ENCODE measurements at places on chromosomes 12 and 14.
A peak's percentile ranks its signal among the peaks of the same experiment; 100 is the strongest.

DNA sequence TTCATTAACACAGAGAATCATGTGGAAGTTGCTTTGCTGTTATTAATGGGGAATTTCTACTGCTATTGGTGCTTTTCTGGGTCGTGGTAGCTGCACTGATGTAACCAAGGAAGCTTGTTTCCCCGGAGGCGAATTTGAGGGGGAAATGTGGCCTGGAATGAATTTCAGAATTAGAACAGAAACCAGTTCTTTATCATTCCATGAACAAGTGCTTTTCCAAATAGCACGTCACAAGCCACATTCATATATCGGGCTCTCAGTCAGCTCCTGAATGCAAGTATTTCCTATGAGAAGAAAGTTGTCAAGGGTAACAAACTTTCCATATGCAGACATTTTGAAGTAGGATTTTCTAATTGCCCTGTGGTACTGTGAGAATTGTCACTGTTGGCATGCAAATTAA, 1353.2 kb downstream of the AACS start:
- DNase-seq, result no peak

- DNase-seq, result peak; percentile 79
Observed at GRCh38 chr14:68843471-68844209, 50.8 kb upstream of the ZFP36L1 start.

DNA sequence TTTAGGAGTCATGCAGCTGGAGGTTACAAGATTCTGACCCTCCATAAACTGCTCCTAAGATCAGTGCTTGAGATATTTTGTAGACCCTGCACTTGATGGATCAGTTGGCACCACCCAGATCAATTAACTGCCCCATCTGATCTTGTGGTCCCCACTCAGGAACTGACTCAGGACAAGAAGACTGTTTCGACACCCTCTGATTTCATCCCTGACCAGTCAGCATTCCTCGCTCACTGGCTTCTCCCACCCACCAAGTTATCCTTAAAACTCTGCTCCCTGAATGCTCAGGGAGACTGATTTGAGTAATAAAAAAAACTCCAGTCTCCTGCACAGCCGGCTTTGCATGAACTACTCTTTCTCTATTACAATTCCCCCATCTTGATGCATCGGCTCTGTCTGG, 360.2 kb downstream of the GALC start:
- DNase-seq, result no peak

DNA sequence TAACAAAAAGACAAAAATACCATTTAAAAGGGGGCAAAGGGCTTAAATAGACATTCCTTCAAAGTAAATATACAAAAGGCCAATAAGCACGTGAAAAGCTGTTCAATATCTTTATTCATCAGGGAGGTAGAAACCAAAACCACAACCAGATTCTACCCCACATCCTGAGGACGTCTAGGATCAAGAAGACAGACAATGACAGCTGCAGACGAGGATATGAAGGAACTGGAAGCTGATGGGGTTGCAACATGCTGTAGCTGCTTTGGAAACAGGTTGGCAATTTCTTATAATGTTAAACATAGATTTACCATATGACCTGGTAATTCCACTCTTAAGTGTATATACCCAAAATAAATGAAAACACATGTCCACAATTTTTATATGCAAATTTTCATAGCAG, 85.1 kb upstream of the C14orf180 start:
- no peak for DNase-seq

DNA sequence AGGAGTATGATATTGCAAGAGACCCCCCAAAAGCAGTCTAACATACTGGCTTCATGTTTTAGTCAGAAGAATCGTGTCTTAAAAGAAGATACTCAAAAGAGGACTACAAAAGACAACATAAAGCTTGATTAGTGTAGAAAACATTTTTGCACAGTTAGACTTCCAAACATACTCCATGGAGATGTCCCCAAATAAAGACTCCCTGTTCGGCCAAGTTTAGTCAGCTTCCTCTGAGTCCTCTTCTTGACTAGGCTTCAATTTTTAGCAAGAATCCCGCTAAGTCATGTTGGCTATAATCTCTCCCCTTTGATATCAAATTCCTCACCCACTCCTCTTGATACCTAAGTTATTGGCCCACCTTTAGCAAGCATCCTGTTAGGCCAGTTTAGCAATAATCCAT, 298.0 kb downstream of the RMST start:
- DNase-seq, result no peak

- DNase-seq, result no peak
Observed at GRCh38 chr12:114399664-114400211, 6.2 kb downstream of the TBX5 start.

GRCh38 chr12:6851921-6852650, at the start of gene USP5:
TSS of gene USP5 (plus strand) at chr12:6852150. CDS start at chr12:6852180, 30 bp downstream.
- peak; percentile 99 for DNase-seq

GRCh38 chr14:100710826-100711462, 15.7 kb upstream of the DLK1 start:
- no peak for DNase-seq

- DNase-seq, result peak; percentile 72
Observed at GRCh38 chr14:77459072-77459723, 1.3 kb downstream of the AHSA1 start.

- DNase-seq, result no peak
Observed at GRCh38 chr12:122138181-122138580, 35.8 kb downstream of the IL31 start.

GRCh38 chr14:96363751-96364336, 518 bp downstream of the GSKIP start:
- peak; percentile 45 for DNase-seq

GRCh38 chr12:15059123-15059522, 86.3 kb downstream of the PDE6H start:
- DNase-seq, result no peak

DNA sequence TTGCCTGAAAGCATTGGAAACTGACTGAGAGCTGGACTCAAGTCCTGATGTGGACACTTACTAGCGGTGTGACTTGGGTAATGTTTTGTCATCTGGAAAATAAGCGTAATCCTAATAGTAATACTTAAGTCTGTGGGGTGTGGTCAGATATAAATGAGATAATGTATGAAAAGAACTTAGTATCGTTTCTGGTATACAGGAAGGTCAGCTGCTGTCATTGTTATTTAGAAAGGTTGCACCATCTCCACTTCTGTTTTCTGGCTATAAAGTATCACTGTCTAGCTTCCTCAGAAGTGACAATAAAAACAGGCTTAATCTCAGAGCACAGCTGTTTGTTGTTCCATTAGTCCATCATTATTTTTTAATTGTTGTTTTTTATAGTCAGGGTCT, 34.1 kb upstream of the TUBA1C start:
- peak; percentile 19 for DNase-seq

DNA sequence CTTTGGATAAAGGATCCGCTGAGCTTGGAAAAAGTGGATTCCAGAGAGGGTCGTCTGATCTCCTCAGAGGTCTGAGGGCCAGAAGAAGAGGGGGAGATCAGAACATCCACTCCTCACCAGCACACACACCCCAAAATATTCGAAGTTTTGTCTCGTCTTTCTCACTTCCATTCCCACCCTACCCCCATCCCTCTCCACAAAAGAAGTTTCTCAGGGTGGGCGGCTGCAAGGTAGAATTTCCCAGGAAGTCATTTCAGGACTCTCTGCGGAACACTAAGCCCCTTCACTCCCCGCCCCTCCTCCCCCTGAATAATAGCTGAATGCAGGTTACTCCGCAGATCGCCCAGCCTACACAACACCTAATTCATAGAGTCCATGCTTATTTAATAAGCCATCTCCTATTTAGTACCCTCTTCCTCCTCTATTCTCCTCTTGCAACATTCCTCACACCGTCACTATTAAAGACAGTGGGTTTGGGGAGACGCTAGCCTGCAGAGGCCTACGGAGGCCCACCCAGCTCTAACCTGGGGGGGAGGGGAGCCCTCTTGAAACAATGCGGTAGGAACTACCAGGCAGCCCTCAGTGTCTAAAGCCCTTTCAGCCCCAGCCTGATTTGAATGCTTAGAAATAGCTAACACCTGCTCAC, 649 bp upstream of the SALL2 start:
- DNase-seq, result no peak

- no peak for DNase-seq
Observed at GRCh38 chr12:119683816-119684215, 15.9 kb downstream of the PRKAB1 start.

GRCh38 chr12:30180602-30181001, 396.9 kb upstream of the TMTC1 start:
- DNase-seq, result no peak

DNA sequence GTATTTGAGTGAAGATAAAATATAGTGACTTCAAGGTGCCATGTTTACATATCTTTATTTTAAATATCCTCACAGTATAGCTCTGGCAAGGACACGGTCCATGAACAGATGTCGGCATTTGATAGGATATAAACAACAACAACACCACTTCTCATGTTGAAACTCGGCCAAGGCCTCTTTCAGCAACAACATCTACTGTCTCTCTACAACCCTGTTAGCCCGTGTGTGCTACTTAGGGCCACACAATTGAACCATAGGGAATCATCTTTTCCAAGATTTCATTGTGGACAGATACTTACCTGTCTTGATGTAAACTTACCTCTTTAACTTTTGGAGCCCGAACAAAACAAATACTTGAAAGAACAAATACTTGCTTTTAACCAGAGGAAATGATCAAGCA, 168.7 kb upstream of the SSTR1 start:
- DNase-seq, result no peak

- DNase-seq, result no peak
Observed at GRCh38 chr12:88371416-88372183, 208.7 kb downstream of the KITLG start.

GRCh38 chr14:76953311-76953945, 75.1 kb downstream of the IRF2BPL start:
- peak; percentile 67 for DNase-seq

DNA sequence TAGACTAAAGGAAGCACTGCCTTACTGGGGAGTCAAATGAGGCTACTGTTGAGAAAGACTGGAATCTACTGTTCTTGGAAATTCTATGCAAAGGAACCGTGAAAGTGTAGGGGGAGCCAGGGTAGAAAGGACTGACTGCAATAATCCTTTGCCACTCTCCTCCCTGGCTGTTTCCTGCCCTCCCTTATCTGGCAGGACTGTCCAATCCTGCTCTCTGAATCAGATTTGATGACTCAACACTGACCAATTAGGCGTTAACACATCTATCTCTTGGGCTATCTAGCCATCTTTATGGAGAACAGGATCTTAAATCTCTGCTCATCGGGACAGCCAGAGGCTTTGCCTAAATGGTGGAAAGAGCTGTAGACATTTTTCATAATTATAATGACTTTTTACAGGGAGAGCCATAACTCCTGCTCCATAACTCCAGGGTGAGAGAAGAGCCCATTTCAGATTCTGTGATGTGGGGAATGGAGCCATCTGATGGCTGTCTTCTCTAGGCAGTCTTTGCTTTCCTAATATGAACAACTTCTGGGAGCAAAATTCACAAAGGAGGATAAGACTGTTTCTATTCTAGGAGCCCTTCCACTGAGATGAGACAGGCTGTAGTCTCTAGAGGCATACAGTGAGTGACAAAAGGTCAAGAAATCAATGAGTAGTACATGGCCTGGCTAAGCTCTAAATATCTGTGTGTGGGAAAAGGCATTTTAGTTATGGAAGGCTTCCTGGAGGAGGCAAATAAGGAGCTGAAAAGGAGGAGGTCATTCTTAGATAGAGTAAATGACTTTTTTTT, 68.9 kb upstream of the CISTR start:
- no peak for DNase-seq

GRCh38 chr12:114726092-114726710, 42.2 kb upstream of the TBX3 start:
- DNase-seq, result no peak

DNA sequence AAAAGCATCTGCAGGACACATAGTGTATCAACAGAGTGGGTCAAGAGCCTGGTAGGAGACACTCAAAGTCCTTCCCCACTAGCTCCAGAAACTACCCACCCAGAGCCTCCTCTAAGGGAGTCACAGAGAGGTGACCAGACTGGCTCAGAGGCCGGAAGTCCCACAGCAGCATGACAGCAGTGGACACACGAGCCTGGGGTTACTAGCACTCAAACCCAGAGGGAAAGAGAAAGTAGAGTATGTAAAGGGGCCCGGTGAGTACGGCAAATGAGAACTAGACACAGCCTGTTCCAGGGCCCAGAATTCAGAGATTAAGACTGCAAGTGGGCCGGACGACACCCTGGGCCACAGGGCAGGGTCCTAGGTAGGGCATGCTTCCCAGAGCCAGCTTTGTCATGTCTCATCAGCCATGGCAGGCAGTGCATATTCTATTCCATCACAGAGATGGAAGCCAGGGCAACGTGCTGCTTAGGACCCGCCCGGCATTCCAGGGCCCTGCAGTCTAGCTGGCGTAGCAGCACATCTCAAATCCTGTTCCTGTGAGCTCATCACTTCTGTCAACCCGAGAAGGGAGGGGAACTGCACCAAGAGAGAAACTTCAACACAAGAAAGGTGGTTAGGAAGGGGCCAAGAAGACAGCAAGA, 4.2 kb downstream of the IFFO1 start:
- DNase-seq, result no peak

DNA sequence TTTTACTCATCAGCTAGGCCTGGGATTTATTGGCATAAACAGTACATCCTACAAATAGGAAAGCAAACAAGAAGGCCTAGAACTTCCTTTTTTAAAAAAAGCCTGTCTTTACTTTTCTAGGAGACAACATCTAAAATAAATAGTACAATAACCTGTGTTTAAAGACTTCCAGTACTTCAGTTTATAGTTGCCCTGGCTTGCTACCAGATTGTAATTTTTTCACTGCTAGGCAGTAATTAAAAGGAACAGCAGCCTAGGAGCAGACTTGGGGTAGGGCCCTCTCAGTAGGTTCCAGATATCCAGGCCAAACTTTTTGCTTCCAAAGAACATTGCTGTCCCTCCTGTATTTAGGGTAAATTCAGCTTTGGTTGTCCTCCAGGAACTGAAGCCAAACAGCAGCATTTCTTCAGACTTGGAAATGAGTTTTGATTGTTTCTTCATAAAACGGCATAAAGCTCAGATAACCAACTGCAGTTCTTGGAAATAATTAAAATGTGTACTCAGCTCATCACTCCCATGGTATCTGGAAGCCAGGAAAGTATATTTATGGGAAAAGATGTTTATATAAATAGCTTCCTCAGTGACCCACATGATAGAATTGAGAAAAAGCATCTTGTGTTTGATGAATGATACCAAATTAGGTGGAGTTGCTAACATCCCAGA, 61.7 kb downstream of the PPP1R36 start:
- no peak for DNase-seq

GRCh38 chr12:72230589-72230988, 41.6 kb upstream of the TRHDE start:
- DNase-seq, result no peak
